ENCODE measurements at places on chromosomes 1 and 21.

- no peak for DNase-seq
Observed at GRCh38 chr1:177183836-177184235, 13.1 kb downstream of the BRINP2 start.

DNA sequence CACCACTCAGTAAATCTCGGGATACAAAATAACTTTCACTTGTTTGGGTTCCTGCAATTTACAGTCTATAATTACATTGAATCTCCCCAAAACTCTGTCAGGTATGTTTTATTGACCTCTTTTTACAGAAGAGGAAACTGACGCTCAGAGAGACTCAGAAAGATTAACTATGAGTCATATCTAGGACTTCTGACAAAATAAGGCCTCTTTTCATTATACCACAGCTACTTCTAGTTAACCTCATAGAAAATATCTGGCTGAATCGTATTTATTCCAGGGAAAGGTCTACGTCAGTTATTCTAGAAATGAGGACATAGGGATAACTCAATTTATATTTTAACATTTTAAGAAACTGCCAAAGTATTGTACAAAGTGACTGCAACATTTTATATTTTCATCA lies 211.1 kb upstream of the FAM78B start:
- no peak for DNase-seq

DNA sequence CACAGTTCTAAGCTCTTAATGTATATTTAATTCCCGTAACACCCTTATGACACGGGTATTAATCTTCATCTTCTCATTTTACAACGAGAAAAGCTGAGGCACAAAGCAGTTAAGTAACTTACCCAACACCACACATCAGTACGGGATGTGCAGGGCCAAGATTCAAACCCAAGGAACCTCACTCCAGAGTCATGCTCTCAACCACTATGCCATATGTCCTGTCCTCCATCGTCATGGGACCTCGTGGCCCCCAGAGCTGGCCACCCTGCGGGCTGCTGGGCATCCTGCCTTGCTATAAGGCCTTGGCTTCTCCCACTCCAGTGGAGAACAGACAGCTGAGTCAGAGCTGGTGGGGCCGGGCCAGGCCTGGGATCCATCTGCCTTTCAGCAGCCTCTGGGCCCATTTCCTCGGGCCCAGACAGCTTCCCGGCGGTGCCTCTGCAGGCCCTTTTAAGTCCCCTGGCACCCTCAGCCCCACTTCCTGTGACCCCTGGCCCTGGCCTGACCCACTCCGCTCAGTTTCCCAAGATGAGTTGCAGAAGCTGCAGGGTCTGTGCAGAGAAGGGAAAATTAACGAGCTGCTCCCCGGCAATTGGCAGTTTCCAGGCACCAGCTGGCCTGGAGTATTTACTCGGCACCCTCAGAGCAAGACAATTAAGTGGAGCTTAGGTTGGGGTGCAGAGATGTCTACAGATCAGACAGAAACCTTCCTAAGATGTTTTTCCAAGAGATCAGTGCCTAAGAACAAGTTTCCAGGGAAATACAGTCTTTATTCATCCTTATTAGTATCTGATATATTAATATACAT lies 98.2 kb downstream of the EPHB2 start:
- no peak for DNase-seq

DNA sequence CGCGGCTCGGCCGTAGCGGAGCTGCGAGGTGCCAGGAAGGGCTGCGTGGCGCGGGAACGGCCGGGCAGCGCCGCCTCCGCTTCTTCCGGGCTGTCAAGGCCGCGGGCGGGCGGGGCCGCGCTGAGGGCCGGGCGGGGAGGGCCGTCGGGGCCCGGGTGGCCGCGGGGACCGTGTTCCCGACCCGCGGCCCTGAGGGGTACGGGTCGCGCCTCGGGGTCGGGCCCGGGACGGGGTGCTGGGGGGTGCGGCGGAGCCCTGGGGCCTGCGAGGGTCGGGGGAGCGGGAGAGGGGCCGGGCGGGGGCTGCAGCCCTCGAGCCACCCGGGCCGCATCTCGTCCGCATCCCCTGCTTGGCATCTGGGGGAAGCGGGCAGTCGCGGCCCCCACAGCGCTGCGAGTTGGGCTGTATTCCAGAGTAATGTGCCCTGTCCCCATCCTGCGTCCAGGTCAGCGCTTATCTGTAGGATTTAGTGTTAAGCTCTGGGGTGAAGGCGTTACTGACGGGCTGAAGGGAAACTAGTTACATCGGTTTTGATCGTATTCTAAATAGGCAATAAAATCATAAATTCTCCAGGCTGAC lies 379 bp downstream of the RER1 start:
- DNase-seq: no peak

DNA sequence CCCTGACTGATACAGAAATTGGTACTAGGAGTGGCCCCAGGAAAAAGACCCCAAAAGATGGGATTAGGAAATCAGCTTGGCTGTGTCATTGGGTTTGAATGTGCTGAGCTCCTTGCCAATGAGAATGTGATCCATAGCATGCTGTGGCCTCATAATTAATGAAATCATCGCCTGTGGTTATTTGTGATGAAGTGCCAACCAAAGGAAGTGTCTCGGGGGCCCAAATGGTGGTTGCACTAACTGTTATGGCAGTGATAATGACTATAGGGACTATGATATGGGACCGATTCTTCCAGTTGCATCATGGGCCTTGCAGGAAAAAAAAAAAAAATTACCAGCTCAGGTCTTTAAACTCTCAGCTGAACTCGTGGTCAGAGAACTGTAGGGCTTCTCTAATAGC lies 15.4 kb upstream of the ZDHHC18 start:
- no peak for DNase-seq

DNA sequence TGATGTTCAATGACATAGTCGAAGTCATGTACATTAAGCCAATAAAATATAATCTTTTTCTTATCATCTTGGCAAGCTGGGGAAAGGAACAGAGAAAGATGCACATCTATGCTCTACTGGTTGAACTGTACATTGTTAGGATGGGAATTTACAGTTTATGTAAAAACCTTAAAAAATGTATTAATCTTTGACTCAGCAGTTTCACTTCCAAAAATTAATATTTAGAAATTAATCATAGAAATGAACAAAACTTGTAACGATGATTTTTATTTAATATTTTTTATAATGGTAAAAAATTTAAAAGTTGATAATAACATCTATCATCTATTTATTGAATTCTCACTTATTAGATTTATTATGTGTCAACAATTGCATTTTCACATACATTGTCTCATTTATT lies 5.7 kb upstream of the C1orf141 start:
- no peak for DNase-seq

GRCh38 chr1:212070720-212071302 lies 35.3 kb downstream of the DTL start:
- DNase-seq: no peak

DNA sequence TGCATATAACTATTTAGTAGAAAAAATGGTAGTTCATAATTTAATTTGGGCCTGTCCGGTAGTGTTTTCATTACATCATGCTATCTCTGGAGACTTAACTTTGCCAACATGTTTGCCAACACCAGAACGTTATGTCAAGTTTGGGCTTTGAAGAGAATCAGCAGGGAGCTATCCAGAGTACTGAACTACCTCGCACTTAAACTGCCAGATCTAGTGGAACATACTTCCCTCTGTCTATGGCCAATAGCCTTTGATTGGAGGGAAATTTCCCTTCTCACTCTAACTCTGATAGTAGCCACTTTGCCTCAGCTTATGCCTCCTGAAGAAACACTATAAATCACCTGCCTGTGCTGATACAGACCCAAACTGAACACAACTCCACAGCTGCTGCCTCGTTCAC lies 10.0 kb downstream of the LRRC53 start:
- DNase-seq: no peak
